Left cardiac atrium (tissue), 4 donors: ENCODE measurements at places on chromosomes 4 and X. TPM values are rescaled to one million over a fixed set of nuclear protein-coding genes. Genes with fewer than 3 reads are reported as not detected.

DNA sequence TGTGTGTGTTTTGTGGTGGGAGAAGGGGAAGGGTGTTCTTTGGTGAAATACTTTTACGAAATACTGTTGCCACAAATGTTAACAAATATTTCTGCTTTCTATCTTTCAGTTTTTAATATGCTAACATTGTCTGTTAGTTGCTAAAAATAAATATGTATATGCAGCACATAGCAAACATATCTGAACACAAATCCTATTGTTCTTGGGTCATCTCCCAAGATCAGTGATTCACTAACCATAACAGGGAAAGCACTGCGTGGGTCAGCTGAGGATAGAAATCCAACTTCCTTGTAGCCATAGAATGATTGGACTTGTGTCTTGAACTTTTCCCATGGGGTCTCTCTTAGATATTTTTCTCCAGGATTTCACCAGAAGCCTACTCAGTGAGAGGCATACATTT, 250.3 kb upstream of the FAM47A start:
- no peak for DNase-seq

DNA sequence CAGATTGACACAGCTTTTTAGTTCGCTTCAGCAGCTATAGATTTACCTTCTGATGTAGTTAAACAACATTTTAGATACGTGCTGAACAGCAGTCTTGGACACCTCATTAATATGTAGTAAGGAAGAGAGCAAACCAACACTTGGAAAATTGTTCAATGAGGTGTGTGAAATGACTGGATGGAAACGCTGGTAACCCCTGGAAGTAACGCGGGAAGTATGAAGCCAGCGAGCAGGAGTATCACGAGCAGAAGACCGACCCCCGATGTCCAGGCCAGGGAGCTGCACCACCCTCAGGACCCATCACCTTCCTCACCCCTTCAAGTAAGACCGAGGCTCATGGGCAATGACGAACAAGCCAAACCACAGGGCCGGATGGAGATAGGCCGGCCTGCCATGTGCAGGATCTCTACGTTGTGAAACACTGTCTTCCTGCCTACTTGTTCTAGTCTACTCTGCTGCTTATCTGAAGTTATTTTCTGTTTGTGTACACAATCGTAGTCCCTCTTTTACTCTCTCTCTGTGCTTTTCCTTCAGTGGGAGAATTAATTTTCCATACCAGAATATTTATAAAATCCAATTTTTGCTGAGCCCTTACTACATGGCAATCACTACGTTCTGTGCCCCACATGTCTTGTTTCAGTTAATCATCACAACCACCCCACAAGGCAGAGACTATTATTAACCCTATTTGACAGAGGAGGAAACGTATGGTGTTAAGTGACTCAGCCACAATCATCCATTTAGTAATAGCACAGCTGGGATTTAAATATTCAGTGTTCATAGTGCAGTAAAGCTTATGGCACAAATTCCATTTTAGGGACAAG, 221.7 kb downstream of the APBB2 start:
- DNase-seq = no peak

Gene RGN
- 9.3 TPM for total RNA-seq

Gene QRFPR
- total RNA-seq = 0.99 TPM

DNA sequence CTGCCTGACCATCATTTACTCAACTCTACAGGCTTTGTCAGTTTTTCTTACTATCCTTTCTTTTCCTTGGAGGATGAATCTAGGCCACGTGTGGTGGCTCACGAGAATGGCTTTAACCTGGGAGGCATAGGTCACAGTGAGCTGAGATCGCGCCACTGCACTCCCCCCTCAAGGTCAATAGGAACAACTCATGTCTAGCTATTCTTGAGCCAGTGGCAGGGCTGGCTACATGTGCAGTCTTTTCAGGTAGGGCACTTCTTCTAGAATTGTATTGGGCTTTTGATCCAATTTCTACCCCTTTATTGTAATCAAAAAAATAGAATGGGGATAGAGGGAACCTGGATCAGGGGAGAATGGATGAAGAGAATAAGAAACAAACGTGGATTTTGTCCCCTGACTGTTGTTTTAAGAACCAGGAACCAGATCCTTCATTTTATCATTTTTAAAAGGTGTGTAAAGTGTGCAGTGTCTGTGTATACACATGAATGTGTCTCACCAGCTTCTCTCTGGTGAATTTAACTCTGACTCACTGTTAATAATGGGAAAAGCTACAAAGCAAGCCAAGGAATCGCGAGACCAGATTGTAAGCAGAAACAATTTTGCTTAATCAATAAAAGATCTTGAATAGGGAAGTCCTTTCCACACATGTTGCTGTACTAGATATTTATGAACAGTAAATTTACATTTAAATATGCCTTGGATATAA, 283.9 kb upstream of the GPC4 start:
- DNase-seq = no peak

Gene TBCK
- total RNA-seq = 22.8 TPM

GRCh38 chrX:40579900-40580536, 752 bp upstream of the ATP6AP2 start:
- no peak for DNase-seq

Gene TMEM165
- 54.6 TPM for total RNA-seq

Gene MAGEA10
- not detected for total RNA-seq

Gene TXK
- 0.62 TPM for total RNA-seq

DNA sequence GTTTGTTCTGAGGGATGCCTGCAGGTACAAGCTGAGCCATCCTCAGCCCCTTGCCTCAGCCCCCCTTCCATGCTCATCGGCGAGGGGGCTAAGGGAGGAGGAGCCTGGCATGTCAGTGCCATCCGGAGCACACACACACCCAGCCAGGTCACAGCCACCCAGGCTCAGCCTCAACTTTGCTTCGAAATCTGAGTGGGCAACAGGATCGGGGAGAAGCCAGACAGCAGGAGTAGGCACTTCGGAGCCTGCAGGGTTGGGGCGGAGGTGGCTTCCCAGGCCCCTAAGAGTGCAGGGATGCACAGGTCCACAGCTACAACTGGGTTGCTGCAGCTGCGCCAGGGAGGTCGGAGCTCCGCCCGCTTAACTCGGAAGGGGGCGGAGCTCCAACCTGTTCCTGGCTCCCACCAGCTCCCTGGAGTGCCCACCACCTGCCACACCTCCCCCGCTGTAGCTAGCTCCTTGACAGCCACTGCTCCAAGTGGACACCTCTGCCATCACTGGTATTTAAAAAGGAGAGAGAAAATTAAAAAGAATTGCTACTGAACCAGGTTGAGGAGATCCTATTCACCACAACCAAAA, 192.9 kb upstream of the GALNT7 start:
- no peak for DNase-seq

DNA sequence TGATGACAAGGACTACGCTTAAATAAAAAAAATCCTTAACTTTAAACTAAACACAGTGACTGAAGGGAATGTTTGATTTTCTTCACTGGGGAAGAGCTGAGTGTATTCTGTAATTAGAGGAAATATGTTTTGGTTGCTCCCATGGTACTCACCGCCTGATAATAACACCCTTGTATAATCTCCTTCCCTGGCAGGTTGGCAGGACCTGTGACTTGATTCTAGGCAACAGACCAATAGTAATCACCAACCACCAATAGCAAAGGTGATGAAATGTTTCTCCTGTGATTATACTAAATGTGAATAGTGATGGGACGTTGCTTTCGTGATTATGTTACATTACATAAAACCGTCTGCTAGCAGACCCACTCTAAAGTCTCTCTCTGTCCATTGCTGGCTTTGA, 536.8 kb upstream of the CPEB2 start:
- DNase-seq = no peak

DNA sequence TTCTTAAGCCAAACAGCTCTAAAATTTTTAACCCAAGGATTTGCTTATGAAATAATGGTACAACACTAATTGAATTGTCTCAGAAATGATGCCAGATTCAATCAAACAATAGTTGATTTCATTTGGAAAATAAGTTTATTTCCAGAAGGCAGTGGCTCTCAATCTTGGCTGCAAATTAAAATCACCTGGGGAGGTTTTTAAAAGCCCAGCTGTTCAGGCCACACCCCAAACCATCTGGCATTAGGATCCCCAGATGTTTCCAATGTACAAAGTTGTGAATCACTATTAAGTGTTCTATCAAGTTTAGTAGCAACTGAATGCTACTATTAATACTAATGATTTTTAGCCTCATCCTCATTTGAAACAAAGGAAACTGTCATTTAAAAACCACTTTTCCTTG, 22.2 kb downstream of the TMEM184C start:
- DNase-seq = no peak

- DNase-seq = no peak
These were observed 31.1 kb downstream of the CCKAR start for GRCh38 chr4:26459054-26459755.

DNA sequence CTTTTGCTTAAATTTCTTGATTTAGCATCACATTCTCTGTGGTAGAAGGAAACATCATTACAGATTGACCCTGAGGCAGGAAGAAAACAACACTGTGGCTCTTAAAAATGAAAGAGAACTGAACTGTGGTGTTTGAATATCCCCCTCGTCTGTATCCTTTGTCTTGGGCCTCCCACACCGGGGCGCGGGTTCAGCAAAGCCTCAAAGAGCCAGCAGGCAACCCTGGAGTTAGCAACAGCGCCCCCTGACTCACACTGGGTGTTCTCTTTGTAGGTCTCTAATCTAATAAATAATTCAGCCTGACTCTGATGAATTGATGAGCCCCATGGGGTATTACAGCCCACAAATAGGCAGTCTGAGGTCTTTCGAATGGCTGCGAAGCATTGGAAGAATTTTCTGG, 46.1 kb upstream of the CTSO start:
- peak; percentile 25 for DNase-seq

GRCh38 chr4:4259484-4260100, 11.6 kb upstream of the TMEM128 start:
- DNase-seq = no peak

GRCh38 chr4:28211676-28212470, 1351.2 kb downstream of the STIM2 start:
- DNase-seq = no peak

DNA sequence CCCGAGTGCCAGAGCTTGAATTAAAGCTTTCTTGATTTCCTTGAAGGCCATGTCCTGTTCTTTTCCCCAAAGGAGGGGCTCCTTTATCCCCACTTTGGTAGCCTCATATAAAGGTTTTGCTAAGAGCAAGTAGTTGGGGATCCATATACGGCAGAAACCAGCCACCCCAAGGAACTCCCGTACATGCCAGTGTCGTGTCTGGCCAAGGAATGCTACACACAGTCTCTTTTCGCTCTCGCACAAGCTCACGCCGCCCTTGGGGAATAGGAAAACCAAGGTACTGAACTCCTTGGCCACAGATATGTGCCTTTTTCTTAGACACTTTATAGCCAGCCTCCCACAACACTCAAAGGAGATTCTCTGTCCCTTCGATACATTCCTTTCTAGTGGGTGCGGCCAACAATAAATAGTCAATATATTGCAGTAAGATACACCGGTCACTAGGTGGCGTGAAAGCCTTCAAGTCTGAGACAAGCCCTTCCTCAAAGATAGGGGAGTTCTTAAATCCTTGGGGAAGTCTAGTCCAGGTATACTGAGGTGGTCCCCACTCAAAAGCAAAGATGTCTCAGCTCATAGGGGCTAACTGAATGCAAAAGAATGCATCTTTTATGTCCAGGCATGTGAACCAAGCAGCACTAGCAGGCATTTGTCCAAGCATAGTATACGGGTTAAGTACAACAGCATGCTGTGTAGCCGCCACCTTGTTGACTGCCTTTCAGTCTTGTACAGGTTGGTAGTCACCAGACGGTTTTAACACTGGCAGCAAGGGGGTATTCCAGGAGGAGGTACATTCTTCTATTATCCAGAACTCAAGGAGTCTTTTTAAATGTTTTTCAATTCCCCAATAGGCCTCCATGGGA, 57.8 kb upstream of the XAGE1B start:
- DNase-seq = no peak

Gene GPM6B
- 7.1 TPM for total RNA-seq

DNA sequence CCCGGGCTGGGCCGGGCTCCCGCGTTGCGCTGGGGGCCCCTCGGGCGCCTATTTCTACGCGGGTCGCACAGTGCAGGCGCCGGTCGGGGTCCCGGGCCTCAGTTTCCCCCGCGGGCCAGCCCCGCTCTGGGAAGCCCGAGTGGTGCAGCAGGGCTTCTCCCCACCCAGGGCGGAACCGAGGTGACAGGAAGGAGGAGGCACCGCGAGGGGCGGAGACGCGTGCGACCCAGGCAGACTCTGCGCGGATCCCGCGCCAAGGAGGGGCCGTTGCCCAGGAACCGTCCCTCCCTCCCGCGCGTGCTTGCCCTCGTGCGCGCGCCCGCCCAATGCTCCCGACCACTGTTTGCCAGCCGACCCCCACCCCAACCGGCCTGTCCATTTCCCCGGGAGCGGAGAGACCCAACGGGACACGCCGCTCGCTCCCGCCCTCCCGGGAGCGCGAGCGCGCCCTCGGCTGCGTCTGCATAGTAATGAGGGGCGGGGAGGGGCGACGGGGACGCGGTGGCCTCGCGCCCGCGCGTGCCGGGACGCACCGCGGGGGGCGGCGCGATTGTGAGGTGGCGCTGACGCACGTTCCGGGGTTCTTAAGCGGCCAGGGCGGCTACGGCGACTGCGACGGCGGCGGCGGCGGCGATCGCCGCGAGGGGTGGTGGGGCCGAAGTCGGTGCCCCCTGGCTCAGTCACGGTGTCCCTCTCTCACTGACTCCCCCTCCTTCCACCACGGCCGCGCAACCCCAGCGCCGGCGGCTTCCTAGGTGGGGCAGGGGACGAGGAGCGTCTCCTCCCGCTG, at the start of gene CPEB2:
CPEB2 (plus strand) TSS at position 613 of the 790 bp plus-strand sequence. CDS start 193 bp downstream, outside the sequence.
- peak; percentile 96 for DNase-seq

Gene YIPF7
- 2.0 TPM for total RNA-seq

DNA sequence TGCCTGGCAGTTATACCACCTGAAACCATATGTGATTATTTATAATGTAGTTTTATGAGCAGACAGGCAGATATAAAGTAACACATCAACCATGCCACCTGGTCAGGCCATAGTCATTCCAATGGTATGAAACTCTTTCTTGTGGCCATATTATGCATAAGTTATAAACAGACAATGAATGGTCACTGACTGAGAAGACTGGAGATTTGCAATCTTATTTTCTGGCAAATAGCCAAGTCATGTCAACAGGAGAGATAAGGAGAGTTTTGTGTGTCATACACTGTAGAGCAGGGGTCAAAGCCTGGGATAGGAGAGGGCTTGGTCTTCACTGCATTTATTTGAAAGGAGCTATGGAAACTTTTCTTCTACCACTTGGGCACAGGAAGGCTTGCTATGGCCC, 29.5 kb downstream of the SORBS2 start:
- DNase-seq = no peak

DNA sequence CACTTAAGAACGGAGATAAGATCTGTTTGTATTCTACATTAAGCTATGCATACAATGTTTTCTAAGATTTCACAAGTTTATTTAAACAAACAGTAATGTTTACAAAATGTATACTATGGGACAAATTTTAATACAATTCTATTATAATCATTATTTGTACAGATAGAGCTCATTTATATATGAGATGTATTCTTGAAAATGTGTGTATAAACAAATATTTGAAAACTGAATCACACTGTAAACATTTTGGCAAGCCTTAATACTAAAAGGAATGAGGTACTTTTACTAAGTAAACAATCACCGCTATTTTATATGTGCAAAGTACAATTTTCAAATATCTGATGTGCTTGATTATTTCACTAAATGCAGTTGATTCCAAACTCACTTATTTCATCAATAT, 119.2 kb upstream of the MAB21L2 start:
- DNase-seq = no peak
